ENCODE measurements at places on chromosomes 5 and 9.

GRCh38 chr5:177116631-177117373 is 16.8 kb upstream of the NSD1 start:
- peak; percentile 82 for DNase-seq

DNA sequence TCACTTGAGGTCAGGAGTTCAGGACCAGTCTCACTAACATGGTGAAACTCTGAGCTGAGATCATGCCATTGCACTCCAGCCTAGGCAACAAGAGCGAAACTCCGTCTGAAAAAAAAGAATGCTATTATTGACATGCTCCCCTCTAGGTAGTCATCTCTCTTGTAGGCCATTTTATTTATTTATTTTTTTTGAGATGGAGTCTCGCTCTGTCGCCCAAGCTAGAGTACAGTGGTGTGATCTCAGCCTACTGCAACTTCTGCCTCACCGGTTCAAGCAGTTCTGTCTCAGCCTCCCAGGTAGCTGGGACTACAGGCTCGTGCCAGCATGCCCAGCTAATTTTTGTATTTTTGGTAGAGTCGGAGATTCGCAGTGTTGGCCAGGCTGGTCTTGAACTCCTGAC is 20.6 kb upstream of the NIM1K start:
- DNase-seq, result no peak

GRCh38 chr5:56543441-56544388 is 271.6 kb upstream of the MAP3K1 start:
- no peak for DNase-seq

DNA sequence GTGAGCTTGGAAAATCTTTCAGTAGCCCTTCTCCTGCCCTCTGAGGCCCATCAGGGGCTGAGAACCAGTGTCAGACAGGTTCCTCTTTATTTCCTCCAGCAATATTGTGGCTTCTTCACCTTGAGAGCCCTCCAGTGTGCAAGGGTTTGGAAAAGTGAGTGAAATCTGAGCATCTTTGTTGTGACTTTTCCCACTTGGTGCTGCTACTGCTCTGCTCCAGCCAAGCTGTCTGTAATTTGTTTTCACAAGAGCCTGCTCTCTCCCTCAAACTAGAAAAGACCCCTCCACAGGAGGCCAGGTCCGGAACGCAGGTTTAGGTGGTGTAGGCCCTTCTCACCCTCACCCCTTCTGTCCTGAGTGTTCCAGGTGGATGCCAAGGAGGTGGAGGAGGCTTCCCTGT is 57.4 kb upstream of the SPRY4 start:
- DNase-seq, result no peak

- no peak for DNase-seq
These were observed 10.0 kb downstream of the MEF2C start for GRCh38 chr5:88872971-88873370.

- DNase-seq, result no peak
These were observed 123.6 kb downstream of the INVS start for GRCh38 chr9:100222674-100223073.

DNA sequence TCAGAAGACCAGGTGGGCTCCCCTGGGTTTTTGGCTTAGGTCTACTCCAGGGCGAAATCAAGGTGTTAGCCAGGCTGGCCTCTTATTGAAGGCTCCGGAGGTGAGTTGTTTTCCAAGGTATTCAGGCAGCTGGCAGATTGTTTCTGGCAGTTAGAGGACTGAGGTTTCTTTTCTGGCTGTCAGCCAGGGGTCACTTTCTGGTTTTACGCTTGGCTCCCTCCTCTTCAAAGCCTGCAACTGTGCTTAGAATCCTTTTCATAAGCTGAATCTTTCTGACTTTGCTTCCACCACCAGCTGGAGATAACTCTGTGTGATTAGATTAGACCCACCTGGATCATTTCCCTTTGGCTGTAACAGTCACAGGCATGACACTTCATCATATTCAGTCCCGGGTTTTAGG is 24.6 kb downstream of the RFK start:
- DNase-seq, result no peak
